ENCODE measurements at places on chromosomes 4 and X.

DNA sequence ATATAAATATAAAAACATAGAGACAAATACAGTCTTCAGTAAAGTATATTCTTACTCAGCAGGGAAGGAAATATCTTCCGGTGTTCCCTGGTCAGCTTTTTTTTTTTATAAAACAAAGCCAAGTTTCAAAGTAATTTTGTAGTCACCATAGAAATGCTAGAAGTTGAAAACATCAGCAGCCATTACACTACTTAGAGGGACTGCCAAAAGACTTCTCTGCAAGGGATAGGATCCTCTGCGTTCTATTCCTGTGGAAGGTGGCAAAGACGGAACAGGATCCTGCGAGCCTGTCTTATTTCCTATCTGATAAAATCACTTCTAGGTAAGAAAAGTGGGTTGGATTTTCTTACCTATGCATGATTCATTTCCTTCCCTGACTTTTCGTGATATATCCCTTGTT lies 19.4 kb downstream of the CLDN22 start:
- no peak overlapping the region for H3K27ac ChIP-seq
- no peak overlapping the region for H3K4me3 ChIP-seq
- no peaks in the 10 kb centered on the region for H3K27me3 ChIP-seq
- no peaks in the 10 kb centered on the region for H3K36me3 ChIP-seq

GRCh38 chrX:56284269-56284668 lies 52.1 kb downstream of the KLF8 start:
- H3K36me3 ChIP-seq = no peaks in the 10 kb centered on the region
- H3K4me1 ChIP-seq = no peaks in the 10 kb centered on the region
- no peaks in the 10 kb centered on the region for H3K27me3 ChIP-seq
- DNase-seq = no peak
- H3K27ac ChIP-seq = no peak overlapping the region
- no peak overlapping the region for H3K4me3 ChIP-seq

GRCh38 chrX:110444996-110445395 lies 86.3 kb downstream of the RTL9 start:
- no peak overlapping the region for H3K4me3 ChIP-seq
- DNase-seq = no peak
- H3K36me3 ChIP-seq = no peaks in the 10 kb centered on the region
- no peaks in the 10 kb centered on the region for H3K4me1 ChIP-seq
- no peak overlapping the region for H3K27ac ChIP-seq

GRCh38 chr4:77194989-77195388 lies 38.0 kb downstream of the CCNG2 start:
- DNase-seq = no peak
- H3K27me3 ChIP-seq = no peaks in the 10 kb centered on the region
- peaks cover 10% of the 10 kb centered on the region for H3K4me1 ChIP-seq
- no peak overlapping the region for H3K27ac ChIP-seq
- no peak overlapping the region for H3K4me3 ChIP-seq
